ENCODE measurements at places on chromosomes 12 and 14.

GRCh38 chr12:76032043-76032981 lies 736 bp upstream of the PHLDA1 start:
- DNase-seq = peak; percentile 46

GRCh38 chr12:116144384-116144783 lies 133.1 kb downstream of the MED13L start:
- DNase-seq = no peak

GRCh38 chr12:100445081-100445481 lies 28.6 kb upstream of the NR1H4 start:
- peak; percentile 68 for DNase-seq

DNA sequence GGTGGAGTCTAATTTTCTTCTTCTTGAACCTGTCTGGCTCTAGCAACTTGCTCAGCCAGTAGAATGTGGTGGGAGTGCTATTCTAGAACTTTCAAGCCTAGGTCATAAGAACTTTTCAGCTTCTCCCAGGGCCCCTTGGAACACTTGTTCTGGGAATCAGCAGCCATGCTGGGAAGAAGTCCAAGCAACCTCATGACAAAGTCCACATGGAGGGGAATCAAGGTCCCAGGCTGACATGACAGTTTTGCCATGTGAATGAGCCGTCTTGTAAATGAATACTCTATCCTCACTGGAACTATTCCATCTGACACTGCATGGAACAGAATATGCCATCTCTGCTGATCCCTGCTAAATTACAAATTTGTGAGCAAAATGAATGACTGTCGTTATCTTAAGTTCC lies 214.2 kb upstream of the TBX3 start:
- DNase-seq = no peak

GRCh38 chr12:58408516-58408915 lies 467.1 kb downstream of the ATP23 start:
- no peak for DNase-seq

All from HuH-7 (cell line).